Inflammatory macrophage treated with lipopolysaccharide for 1 hour (primary cell): ENCODE measurements at places on chromosomes 2 and 18.

GRCh38 chr2:12702168-12703121, 14.3 kb upstream of the TRIB2 start:
- DNase-seq, result peak; percentile 71

GRCh38 chr2:241308267-241308666, 7.2 kb downstream of the HDLBP start:
- DNase-seq, result no peak

- DNase-seq, result peak; percentile 69
Observed at GRCh38 chr2:138504546-138505235, 3.1 kb downstream of the SPOPL start.

- no peak for DNase-seq
Observed at GRCh38 chr2:10526281-10527000, 78.3 kb upstream of the ODC1 start.

GRCh38 chr18:75204269-75204731, 4.6 kb downstream of the PTGR3 start:
- no peak for DNase-seq

GRCh38 chr18:10040287-10041011, 126.6 kb downstream of the VAPA start:
- DNase-seq, result no peak

DNA sequence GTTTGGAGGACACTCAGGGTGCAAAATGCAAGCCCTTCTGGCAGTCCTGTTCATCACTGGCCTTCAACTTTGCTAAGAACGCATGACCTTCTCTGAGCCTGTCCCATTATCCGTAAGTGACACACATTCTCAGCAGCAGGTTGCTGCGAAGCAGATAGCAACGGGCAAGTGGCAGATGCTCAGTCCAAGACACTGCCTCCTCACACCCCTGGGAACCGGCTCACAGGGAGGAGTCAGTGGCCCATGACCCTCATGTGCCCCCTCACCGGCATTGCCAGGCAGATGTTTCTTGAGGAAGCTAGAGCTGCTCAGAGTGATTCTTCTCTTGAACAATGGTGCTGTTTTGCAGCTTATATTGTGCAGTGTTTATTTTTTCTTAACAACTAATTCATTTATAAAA, 737.2 kb upstream of the HS6ST1 start:
- DNase-seq, result no peak

GRCh38 chr2:65458999-65459398, 26.6 kb upstream of the SPRED2 start:
- DNase-seq, result no peak

GRCh38 chr2:190963088-190963487, 50.9 kb downstream of the STAT1 start:
- no peak for DNase-seq

DNA sequence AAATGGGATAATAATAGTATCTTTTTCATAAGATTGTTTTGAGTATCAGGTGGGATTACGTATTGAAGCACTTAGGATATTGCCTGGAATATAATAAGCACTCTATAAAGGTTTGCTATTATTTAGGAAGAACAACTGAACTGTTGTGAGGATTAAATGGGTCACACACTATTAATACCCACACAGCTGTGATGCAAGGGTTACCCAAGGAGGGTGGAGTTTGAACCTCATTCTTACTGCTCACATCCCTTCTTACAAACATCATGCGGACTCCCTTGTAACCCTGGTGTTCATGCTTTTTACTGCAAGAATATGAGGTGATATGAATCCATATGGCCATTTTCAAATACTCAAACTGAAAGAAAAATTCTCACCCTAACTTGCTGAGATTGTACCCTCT, 113.5 kb downstream of the KCTD1 start:
- no peak for DNase-seq

DNA sequence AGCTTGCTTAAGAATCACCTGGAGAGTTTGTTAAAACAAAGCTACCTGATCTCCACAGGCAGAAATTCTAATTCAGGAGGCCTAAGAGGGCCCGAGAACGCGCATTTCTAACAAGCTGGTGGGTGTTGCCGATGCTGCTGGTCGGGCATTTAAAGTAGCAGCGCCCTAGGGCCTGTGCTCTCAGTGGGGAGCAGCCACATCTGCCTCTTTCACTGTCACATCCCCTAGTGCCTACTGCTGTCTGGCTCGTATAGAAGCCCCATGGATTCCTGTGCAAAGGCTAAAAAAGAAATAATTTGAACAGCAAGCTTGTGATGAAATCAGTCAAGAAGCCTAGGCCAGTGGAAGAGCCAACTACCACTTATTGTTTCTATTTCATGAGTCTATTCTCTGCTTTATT, 126.7 kb upstream of the SMIM21 start:
- no peak for DNase-seq

DNA sequence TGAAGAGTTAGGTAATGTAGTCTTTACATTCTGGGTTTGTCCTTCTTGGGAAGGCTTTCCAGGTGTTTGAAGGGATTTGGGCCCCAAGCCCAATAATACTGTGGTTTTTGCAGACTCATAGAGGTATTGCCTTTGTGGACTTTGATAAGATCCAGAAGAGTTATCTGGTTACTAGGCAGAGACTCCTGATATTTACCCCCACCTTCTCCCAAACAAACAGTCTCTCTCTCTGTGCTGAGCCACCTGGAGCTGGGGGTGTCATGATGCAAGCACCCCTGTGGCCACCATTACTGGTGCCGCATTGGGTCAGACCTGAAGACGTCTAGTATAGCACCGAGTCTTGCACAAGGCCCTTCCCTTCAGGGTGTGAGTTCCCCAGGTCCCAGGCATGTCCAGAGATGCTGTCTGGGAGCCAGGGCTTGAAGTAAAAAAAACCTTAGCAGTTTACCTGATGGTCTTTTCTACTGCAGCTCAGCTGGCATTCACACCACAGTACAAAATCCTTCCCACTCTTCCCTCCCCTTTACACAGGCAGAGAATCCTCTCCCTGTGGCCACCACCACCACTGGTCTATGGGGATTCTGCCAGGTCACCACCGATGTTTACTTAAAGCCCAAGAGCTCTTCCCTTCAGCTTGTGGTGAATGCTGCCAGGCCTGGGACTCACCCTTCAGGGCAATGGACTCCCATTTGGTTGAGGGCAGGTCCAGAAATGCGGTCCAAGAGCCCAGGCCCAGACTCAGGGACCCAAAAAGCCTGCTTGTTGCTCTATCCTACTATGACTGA, 22.2 kb upstream of the FAM228A start:
- no peak for DNase-seq

DNA sequence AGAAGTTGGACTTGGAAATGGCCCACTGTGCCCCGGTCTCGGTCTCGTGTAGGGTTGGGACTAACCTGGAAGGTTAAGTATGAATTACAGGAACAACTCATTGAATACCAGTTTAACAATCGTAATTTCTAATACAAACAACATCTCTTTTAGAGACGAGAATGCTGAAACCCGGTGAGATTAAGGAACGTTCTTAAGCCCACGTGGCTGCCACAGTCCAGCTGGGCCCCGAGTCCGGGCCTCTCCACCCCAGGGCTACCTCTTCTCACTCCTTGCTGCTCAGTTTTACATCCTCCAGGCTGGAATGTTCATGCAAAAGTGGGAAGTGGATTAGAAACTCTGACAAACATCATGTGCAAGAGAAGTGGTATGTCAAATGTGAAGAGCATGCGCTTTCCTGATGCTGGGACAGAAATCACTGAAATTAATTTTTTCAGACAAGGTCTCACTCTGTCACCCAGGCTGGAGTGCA, 29.4 kb downstream of the NGEF start:
- DNase-seq, result no peak

GRCh38 chr2:224242561-224242960, 159.3 kb downstream of the FAM124B start:
- peak; percentile 17 for DNase-seq

GRCh38 chr2:220434385-220434784, 807.0 kb downstream of the SLC4A3 start:
- DNase-seq, result no peak

DNA sequence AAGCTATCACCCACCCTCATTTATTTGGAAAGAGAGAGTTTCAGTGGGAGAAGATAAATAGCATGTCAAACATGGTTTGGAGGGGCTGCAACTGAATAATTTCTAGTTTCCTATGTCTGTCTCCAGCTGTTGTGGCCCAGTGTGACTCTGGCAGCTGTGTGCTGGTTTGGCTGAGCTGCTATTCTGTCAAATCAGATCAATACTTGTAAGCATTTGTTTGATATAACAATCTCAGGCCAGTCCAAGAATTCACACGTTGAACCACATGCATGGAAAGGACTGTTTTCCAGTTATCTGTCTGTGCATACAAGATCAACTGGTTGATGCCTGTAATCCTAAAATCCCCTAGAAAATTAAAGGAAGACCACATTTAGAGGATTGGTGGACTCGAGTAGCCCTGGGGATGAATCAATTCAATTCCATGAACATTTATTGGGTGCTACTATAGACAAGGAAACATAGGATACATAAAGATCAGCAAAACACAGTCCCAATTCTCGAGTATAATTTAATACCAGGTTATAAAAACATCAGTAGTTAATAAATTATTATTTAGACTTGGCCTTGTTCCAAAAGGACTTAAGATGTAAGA, 209.0 kb upstream of the PARD3B start:
- DNase-seq, result no peak

DNA sequence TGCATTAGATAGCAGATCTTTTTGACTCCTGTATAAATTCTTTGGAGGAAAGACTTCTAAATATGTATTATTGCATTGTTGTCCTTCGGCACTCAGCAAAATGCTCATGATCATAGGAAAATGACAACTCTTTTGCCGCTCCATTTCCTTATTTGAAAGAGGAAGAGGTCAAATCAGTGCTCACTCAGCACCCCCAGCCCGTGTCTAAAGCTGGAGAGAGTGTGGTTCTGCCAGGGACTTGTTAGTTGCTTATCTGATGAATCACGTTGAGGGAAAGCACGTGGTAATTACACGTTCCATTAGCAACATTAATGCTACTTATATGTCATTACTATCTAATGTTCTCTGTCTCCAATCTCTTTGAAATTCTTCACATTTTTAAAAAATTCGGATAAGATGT, 46.0 kb upstream of the MBP start:
- peak; percentile 72 for DNase-seq

DNA sequence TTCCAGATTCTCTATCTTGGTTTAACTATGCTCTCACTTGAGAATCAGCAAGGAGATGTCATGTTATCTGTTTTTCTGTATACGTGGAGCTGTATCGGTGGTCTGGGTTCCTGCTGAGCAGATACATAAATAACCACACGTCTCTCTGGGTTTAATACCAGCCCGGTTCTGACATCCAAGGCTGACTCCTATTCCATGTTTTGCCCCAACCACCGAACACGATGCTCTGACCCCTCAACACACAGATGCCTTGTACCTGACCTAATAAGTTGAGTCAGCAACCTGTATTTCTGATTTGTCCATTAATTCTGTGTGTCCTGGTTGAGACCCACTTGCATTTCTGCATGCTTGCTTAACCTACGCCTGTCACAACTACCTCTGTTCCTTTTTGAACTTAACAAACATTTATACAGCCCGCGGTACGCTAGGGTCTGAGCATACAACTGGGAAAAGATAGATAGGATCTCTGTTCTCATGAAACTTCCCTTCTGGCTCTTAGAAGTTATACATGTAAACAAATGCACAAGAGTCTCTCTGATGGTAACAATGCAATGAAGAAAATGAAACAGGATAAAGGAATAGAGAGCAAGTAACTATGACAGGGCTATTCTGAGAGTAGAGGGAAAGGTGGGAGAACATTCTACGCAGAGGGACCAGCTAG, 480.4 kb downstream of the PARD3B start:
- DNase-seq, result no peak

DNA sequence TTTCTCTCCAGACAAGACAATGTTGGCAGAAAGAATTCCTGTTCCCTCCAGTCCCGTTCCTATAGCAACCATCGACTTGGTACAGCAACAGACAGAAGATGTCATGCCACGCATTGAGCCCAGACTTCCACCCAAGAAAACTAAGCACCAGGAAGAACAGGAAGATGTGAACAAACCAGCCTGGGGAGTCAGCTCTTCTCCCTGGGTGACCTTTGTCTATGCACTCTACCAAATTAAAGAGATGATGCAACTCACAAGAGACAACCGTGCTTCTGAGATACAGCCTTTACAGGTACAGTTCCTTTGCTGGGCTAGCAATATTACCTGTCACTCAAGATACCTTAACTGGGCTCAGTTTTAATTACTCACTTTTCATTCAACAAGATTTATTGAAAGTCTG, 37.1 kb downstream of the NEMP2 start:
- DNase-seq, result no peak

- no peak for DNase-seq
Observed at GRCh38 chr18:40292985-40293710, 1661.9 kb upstream of the PIK3C3 start.

- no peak for DNase-seq
Observed at GRCh38 chr2:230319211-230319862, 7.7 kb upstream of the SP140L start.
